ENCODE measurements at places on chromosomes 4 and X. TPM values are rescaled to one million over a fixed set of nuclear protein-coding genes. Genes with fewer than 3 reads are reported as not detected.

DNA sequence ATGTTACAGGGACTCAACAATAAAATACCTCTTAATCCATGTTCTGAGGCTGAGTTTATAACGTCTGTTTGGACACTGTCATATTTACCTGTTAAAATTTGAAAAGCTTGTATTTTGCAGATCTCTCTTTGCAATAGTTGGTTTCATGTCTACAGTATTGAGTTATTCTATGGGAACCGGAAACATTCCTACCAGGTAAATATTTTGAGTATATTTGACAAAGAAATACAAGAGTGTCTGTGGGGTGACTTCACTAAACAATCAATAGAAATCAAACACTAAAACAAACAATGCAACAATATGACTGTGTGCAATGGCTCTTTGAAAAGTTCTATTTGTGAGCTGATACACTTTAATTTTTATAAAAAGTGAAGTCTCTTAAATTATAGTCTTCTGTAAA, 47.7 kb upstream of the CXCL8 start:
- no peak for DNase-seq

GRCh38 chr4:1334579-1334895, 12.5 kb upstream of the UVSSA start:
- no peak for DNase-seq

DNA sequence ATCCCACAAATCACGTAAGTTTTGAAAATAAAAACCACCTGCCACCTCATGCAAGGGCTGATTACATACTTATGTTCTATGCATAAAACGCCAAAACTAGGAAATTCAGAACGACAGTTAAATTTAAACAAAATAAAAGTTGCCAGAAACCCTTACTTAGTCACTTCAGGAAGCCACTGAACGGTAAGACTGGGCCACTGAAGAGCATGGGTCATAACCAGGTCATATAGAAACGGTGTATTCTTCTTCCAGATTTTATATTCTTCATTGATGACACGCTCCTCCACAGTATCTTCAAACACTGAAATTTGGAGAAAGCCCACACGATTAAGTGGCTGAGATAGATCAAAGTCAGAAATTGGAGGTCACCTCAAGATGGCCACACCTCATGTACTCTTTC, 1.2 kb downstream of the RBBP7 start:
- no peak for DNase-seq

GRCh38 chrX:16797841-16798240, 11.6 kb downstream of the TXLNG start:
- no peak for DNase-seq

GRCh38 chr4:143359644-143360193, 23.0 kb downstream of the GAB1 start:
- DNase-seq, result no peak

- DNase-seq, result no peak
These were observed 1064.7 kb upstream of the GRIA3 start for GRCh38 chrX:122119361-122119760.

DNA sequence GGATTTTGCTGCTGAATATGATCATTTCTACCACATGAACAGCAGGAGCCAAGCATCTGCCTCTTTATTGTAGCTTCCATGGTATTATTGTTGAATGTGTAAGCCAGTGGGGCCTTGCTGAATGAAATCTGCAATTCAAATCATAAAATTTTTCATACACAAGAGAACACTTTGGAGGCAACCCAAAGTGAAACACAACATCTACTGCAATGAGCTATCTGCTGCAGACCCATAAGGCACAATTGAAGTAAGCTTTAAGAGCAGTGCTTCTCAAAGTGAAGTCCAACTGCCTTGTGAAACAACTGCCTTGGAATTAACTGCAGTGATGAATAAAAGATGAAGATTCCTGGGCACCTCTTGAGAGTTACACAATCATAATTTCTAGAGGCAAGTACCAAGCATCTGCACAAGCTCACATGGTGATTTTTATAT, 626.3 kb upstream of the INTU start:
- DNase-seq, result no peak

- DNase-seq, result peak; percentile 87
These were observed 31.5 kb upstream of the IL21 start for GRCh38 chr4:122652379-122652778.

GRCh38 chr4:169189372-169189771, 81.4 kb downstream of the SH3RF1 start:
- DNase-seq, result no peak

GRCh38 chr4:144574000-144574399, 72.0 kb upstream of the HHIP start:
- no peak for DNase-seq

DNA sequence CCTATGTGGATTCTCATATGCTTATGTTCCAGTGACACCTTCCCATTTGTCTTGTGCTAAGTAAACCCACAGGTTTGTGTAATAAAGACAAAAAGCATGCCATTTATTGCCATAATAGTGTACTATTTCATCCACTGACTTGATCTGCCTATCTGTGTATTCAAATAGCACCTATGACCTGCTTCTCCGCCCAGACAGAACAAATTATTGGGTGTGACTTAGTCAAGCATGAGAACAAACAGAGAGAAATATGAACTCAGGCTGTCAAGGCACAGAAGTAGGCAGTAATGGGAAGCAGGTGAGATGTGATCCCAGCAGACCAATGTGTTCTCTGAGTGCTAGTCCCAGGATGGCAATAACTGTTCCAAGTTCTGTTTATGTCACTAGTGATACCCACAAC, 25.4 kb downstream of the ELOVL6 start:
- DNase-seq, result no peak

- peak; percentile 68 for DNase-seq
These were observed 1452.6 kb downstream of the PCDH7 start for GRCh38 chr4:32172761-32173160.

DNA sequence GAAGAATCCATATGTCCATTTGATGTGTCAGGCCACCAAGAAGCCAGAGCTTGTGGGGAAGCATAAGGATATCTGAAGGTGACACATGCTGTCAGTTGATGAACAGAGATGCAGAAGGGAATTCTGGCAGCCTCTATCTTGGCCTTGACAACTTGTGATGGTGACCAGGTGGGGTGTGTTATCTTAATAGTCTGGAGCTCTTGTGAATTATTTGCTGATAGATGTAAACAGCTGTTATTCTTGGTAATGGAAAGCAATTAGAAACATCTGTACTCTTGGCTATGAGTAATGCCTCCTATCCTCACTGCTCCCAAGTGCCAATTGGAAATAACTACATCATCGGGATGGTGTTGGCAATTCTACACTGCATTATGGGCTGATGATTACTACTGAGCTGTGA, 51.9 kb downstream of the NAA11 start:
- DNase-seq, result no peak

GRCh38 chrX:146881521-146881920, 67.0 kb upstream of the CXorf51A start:
- no peak for DNase-seq

DNA sequence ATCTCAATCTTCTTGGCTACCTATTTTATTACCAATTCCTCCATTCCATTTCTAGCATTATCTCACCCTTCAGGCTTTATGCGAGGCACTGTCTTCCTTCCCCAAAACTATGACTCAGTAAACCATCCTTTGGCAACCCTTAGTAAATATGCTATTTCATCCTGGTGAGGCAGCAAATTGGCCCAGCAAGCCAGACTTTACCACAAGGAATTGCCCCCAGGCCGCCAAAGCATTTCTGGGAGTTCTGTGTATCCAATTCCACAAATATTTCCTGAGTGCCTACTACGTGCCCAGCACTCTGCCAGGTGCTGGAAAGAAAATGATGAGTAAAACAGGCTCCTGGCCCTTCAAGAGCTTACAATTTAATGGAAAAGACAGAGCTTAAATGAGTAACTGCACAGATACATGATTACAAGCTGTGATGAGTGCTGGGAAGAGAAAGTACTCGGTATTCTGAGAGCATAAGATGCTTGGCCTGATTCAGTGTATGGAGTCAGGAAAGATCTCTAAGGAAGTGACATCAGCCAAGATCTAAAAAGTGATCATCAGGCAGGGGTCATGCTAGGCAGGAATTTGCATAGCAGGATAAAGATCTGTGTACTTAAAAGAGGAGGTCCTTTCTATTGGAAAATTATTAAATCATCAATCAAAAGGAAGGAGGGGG, 193.8 kb downstream of the ADAMTS3 start:
- DNase-seq, result peak; percentile 91

- DNase-seq, result no peak
These were observed 121.8 kb upstream of the EDA2R start for GRCh38 chrX:66760651-66761050.

- DNase-seq, result peak; percentile 35
These were observed 261.3 kb downstream of the TENM3 start for GRCh38 chr4:182504463-182504862.

DNA sequence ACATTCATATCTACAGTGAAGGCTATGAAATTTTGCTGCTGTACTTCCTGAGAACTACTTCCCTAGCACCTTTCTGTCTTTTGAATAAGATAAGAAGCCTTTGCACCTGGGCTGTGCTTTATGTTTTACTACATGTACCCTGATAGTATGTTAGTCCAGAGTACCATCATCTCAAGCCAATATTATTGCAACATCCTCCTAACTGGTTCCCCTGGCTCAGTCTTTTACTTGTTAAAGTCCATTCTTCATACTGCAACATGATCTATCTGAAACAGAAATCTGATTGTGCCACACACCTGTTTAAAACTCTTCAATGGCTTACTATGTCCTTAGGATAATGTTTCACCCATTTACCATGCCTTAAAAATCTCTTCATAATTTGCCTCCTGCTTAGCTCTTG, 102.3 kb downstream of the AGTR2 start:
- no peak for DNase-seq

DNA sequence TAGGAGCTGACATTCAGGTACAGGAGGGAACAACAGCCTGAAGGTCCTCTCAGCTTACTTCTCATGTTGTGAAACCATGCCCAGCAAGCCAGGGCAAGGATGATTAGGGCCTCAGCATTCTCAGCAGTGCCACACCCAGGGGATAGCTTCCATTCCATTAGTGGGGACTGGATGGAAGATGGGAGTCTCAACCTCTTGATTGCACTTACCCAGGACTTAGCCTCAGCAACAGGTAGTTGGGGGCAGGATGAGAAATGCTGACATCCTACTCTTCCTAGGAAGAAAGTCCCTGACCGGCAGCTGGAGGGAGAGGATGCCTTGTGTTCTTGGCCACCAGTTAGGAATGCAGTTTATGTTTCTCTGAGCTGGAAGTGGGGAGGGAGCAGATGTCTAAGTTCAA, 8.8 kb upstream of the BEX3 start:
- DNase-seq, result peak; percentile 30

DNA sequence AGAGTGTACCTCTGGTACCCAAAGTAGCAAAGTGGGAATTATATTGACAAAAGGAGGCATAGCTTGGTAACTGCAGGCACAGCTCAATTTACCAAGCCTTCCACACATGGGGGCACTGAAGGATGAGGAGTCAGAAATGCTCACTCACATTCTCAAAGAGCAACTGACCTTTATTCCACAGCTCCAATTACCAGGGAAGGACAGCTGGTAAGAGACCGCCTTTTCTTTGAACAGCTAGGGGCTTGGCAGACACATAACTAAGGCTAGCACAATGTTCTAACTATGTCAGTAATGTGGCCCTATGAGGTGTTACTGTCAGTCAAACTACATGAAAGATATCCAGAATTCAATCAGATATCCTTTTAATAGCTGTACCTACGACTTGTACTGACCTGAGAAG, 20.5 kb upstream of the STS start:
- DNase-seq, result peak; percentile 24

- DNase-seq, result peak; percentile 22
These were observed 120.5 kb downstream of the MAGEC2 start for GRCh38 chrX:142084611-142085010.

DNA sequence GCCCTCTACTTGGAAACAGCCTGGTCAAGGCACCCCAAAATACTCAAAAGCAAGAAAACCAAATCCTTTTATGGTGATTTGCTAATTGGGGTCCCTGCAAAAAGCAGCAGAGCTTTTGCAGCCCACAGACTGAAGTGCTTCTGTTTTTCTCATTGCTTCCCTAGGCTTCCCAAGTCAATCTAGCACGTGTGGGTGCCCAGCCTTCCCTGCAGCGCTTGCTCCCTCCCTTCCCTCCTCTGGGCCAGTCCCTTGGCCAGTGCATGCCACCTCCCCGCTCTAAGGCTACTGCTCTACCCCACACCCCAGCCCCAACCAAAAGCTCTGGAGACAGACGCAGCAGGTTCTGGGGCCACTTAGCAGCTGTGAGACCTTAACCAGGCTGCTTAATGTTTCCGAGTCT, 53.6 kb downstream of the ANAPC4 start:
- no peak for DNase-seq

DNA sequence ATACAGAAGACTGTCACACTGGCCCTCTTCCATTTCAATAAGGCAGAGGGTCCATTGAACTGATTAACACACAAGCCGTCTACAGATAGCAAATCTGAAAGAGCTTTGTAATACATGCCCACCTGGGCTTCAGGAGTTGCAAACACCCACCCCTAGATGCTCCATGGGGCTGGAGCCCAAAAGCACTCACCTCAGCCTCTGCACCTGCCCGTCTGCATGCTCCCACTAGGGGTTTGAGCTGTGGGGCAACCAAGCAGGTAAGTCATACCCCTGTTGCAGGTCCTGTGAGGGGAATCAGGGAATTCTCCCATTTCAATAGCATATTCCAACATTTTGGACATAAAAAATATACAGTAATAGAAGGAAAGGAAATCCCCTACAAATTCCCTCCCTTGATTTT, 243.0 kb upstream of the KCNIP4 start:
- no peak for DNase-seq

GRCh38 chrX:108468486-108468885, 28.8 kb downstream of the COL4A5 start:
- DNase-seq, result peak; percentile 74

- no peak for DNase-seq
These were observed 53.5 kb downstream of the TMEM164 start for GRCh38 chrX:110056419-110056818.

GRCh38 chrX:110442635-110443034, 84.0 kb downstream of the RTL9 start:
- peak; percentile 10 for DNase-seq

BTC gene
- total RNA-seq, result 3.1 TPM

HOPX gene
- total RNA-seq, result 3.3 TPM

STARD8 gene
- 1.5 TPM for total RNA-seq

CD40LG gene
- total RNA-seq, result not detected

TLR6 gene
- 2.3 TPM for total RNA-seq

IGFBP7 gene
- total RNA-seq, result 108 TPM

TLL1 gene
- total RNA-seq, result 0.33 TPM

TDO2 gene
- 14.4 TPM for total RNA-seq

PTPN13 gene
- total RNA-seq, result 55.2 TPM

PABPC5 gene
- total RNA-seq, result 4.4 TPM

KLF8 gene
- 1.0 TPM for total RNA-seq
